SW480 (cell line): ENCODE measurements at places on chromosomes 16 and 17.

DNA sequence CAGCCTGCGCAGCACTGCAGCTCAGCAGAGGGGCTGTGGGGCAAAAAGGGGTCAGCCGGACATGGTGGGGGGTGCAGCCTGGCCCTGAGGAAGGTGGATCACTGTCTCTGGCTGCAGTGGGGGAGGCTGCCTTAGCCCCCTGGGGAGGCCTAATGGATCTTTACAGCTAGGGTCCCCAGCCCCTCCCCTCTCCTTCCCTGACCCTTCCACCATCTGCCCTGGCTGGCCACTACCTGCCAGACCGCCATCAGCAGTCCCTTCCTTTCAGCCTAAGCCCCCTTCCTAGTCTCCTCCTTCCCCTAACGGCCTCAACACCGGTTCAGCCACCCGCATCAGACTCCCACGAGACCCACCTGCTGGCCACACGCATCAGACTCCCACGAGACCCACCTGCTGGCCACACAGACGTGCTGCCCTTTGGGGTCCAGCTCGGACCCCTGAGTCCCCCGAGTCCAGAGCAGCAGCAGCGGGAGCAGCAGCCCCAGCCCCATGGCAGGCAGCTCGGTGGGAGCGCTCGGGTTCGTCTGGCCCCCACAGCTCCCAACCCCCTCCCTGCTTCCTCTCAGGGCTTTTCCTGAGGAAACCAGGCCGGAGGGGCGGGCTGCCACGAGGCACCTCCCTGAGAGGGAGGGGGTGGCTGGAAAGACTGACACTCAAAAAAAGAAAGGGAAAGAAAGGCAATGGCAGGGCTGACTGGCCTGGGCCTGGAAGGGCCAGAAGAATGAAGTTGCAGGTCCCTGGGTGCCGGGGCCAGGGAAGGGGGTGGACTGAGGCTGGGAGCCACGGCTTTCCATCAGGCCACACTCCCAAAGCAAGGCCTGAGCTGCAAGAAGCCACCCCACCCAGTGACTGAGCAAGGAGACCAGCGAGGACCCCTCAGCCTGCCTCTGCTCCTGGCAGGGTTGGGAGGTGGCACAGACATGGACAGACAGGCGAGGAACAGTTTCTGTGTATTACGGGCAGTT is at the start of gene SCARF1:
SCARF1 (minus strand) TSS at position 526 of the 965 bp plus-strand sequence; CDS start at position 491, 35 bp downstream.
- DNase-seq = no peak

GRCh38 chr16:6822041-6822440 is 510.6 kb upstream of the RBFOX1 start:
- DNase-seq = no peak

GRCh38 chr17:66230922-66231591 is 1.8 kb upstream of the APOH start:
- DNase-seq = no peak

- DNase-seq = no peak
Observed at GRCh38 chr17:82531431-82531881, 11.9 kb downstream of the FOXK2 start.

DNA sequence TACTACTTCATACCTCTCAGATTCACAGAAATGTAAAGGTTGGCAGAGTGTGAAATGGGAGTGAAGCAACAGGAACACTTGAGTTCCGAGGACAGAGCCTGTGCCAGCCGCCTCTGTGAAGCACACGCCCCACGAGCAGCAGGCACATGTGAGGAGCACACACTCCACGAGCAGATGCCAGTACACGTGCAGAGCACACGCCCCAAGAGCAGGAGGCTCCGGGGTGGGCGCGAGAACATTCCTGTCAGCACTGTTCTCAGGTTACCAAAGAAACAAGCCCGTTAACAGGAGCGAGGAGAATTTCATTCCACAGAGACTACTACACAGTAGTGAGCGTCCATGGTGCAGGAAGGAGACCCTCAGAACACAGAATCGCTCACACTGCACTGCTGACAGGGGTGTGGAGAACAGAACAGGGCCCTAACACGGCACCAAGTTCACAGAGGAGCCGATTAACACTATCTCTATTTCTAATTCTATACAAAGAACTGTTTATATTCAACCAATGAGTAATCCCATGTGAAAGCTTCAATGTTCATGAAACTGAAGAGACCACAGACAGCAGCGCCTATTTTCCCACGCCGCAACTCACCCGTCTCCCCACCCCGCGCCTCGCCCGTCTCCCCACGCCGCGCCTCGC is 40.1 kb downstream of the KLHDC4 start:
- peak; percentile 79 for DNase-seq

- peak; percentile 27 for DNase-seq
Observed at GRCh38 chr17:45844695-45845375, at the start of gene SPPL2C. SPPL2C (plus strand) TSS chr17:45844881; CDS start chr17:45844907, 26 bp downstream.

DNA sequence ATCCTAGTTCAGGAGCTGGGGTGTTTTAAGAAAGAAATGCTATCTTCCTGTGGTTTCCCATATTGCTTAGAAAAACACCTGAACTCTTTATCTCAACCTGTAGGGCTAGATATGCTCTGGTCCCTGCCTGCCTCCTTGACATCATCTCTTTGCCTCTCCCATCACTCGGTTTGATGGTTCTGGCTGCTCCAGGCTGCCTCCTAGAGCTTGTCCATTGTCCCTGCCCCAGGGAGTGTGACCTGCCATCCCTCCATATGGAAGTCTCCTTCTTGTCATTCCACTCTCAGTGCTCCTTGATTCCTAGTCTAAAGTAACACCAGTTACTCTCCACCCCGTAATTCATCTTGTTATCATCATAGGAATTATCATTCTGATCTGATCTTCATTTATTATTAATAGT is 369.0 kb upstream of the EEF2KMT start:
- DNase-seq = no peak
